Right ventricle myocardium superior (tissue), 1 donor: ENCODE measurements at places on chromosomes 12 and 14. TPM values are rescaled to one million over a fixed set of nuclear protein-coding genes. Genes with fewer than 3 reads are reported as not detected.

Gene SRRM4
- 0.30 TPM for total RNA-seq

DNA sequence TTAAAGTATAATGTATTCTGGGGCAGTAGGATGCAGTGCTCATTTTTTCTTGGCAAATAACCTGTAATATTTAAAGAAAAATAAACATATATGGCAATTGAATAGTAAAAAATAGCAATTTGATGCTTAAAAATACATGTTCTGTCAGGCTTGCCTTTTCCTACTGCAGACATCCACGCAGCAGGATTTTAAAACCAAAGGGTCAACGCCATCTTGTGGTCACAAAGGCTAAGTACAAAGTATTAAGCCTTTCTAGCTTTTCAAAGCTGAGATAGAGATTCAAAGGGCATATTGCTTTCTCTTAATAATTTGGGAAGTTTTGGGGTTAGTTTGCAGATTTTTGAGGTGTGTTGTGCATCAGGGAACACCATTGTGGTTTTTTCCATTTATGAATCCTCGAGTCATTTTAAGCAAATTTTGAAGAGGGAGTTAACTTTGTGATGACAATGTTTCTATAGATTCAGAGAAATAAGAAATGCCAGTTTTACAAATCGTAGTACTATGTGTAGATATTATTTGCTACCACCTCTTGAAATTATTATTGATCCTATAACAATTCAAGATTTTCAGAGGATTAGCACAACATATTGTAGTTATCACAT, 4.7 kb upstream of the CCER1 start:
- no peak for DNase-seq

- DNase-seq, result no peak
Measured at GRCh38 chr12:105481392-105482300, 151.2 kb downstream of the C12orf75 start.

- no peak for DNase-seq
Measured at GRCh38 chr12:112191840-112192321, 66.5 kb downstream of the TRAFD1 start.

- DNase-seq, result peak; percentile 69
Measured at GRCh38 chr14:102539544-102540314, 30.2 kb upstream of the ANKRD9 start.

- no peak for DNase-seq
Measured at GRCh38 chr14:49581209-49582112, 4.7 kb downstream of the RPS29 start.

Gene STRN3
- 45.1 TPM for total RNA-seq

DNA sequence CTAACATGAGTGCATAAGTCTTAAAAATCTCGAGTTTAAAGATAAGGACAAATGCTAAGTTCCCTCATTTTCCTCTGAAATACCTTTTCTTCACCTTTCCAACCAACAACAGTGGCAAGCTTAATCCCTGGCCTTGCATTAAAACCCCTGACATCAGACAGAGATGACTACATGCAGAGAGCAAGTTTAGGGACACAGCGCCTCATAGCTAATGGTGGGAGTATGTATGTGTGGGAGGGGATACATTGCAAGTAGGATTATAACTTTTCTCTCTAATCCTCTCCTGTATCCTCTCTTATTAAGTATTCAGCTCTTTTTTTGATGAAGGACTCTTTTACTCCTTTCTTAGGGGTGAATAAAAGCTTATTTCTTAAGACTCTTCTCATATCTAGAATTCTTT, 547.1 kb downstream of the CCER1 start:
- no peak for DNase-seq

Gene LRIG3
- total RNA-seq, result 5.5 TPM

GRCh38 chr12:15583804-15584203, 205.4 kb downstream of the EPS8 start:
- DNase-seq, result no peak

Gene GPRC5D
- not detected for total RNA-seq

DNA sequence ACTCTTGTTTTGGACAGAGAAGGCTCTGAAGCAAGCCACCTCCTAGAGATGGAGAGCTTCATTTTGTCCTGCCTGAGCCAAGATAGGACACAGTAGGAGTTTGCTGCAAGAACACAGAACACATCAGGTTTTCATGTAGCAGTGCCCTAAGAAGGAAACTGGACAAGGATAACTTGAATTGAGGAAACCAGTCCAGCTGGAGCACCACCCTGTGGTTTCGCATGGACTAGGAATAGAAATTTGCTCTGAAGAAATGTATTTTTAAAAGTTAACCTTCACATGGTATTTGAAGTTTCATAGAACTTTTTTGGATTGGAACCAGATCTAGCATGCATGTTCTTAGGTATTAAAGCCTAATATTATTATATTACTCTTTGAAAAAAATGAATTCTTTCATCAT, 68.8 kb downstream of the RERG start:
- DNase-seq, result no peak

- DNase-seq, result no peak
Measured at GRCh38 chr12:77549383-77550128, 281.1 kb upstream of the NAV3 start.

DNA sequence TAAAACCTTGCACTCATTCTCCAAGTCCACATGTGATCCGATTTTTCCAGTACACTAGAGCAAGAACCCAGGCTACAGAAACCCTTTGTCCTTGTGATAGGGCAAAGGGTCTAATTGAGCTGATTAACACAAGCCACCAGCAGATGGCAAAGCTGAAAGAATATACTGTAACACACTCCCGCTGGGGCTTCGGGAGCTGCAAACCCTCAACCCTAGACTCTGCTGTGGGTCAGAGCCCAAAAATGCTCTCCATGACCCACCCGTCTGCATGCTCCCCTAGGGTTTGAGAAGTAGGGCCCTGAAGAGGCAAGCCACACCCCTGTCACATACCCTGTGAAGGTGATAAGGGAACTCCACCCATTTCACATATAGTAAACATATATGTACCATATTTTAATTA, 33.6 kb upstream of the PCNX1 start:
- no peak for DNase-seq

DNA sequence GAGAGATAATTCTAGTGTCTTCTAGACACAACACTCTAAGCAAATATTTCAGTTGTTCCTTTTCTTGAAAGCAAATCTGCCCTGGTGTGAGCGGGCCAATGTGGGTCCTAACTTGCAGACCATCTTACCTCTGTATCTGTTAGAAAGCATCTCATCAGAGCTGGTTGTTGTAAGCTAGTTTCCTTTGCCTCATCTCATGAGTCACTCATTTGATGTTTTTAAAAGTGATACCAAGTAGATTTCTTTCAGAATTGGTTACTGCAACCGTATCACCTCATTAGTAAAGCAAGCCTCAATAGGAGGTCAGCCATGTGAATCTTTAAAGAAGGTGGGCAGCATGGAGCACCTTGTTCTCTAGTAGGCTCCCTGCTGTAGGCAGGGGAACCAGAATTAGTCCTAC, 78.6 kb downstream of the DAAM1 start:
- DNase-seq, result no peak

Gene GDF3
- total RNA-seq, result not detected

GRCh38 chr12:123278101-123278627, 6.5 kb upstream of the CDK2AP1 start:
- no peak for DNase-seq

Gene CIDEB
- 2.9 TPM for total RNA-seq

DNA sequence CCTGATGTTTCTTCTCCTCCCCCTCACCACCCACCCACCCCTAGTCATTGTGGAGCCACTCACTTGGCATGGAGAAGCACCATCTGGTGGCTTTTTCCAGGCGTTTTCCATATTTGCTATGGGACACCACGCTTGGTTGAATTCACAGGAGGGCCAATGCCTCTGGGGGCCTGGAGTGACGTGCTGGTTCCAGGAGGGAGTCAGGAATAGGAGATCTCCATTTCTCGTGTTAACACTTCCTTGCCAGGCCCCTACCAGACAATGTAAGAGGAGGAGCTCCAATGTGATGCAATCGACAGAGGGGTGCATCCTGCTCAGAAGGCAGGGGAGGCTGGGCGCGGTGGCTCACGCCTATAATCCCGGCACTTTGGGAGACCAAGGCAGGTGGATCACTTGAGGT, 21.6 kb upstream of the TESC start:
- DNase-seq, result no peak

Gene ASPG
- total RNA-seq, result 44.1 TPM

DNA sequence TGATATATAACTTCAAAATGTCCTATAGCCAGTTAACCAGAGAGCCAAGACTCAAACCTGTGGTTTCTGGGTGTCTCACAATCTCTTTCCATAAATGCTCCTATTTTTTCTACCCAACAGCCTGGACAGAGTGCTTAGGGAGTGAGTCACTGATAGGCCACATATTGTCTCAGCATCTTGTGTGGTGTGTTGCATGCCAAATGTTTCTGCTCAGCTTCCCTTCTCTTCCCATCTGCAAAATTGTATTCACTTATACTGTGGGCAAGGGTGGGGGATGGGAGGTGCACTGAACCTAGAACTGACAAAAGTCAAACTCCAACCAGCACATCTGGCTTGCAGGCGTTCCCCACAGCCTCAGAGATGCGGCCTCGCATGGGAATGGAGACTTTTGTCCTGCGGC, 123.3 kb downstream of the KCNA5 start:
- DNase-seq, result no peak

DNA sequence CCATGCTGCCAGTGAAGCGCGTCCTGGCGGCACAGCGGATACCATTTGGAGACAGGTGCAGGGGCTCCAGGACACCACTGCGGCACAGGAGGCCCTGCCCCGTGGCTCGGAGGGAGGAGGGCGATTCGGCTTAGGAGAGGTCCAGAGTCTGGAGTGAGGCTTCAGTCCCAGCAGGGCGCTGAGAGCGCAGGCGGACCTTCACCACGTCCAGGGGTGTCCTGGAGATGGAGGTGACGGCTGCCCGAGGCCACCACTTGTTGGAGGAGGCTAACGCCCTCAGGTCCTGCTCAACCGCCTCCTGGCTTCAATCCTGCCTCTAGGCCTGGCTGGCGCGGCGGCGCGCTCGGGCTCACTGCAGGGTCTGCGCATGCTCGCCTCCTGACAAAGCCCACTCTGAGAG, 45.7 kb downstream of the EIF2S3B start:
- no peak for DNase-seq

DNA sequence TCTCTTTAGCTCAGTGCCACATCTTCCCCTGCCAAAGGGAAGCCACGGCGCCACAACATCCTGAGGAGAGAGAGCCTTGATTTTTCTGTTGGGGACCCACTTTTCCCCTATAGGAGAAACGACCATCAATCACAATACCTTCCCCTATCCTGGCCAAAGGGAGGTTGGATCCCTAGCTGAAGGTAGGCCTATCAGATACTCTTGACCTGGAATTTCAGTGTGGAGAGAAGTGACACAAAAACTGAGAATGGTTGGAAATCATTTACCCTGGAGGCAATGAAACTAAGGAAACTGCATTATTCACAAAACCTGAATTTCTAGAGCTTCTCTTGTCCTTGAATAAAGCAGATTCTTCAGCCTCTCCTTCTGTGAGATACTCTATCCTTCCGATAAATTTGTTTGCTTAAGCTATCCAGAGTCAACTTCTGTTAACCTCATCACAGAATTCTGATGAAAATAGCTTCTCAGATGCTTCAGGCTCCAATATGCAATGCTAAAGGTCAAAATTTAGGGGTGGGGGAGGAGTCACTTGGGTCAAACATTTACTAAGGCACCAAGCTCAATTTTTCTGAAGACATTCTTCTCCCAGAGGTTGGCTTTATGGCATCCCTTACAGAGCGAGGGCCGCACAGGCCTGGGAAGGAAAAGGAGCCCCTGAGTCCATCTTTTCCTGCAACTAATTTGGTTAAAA, 27.0 kb upstream of the DUSP6 start:
- DNase-seq, result no peak

DNA sequence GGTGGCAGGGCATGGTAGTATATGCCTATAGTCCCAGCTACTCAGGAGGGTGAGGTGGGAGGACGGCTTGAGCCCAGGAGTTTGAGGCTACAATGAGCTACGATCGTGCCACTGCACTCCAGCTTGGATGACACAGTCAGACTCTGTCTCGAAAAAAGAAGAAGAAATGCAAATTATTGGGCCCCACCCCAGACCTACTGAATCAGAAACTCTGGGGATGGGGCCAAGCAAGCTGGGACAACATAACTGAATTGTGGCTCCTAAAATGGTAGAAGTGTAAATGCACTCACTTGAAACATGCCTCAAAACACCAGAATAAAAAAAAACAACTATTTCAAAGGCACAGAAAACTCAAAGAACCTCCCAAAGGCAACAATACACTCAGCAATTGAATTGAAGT, 37.0 kb downstream of the CIT start:
- DNase-seq, result no peak
